T47D (cell line): ENCODE measurements at places on chromosomes 6 and 20.

GRCh38 chr6:156767603-156768467, 9.3 kb upstream of the ARID1B start:
- DNase-seq = no peak

GRCh38 chr6:143333749-143334520, 116.6 kb downstream of the ADAT2 start:
- no peak for DNase-seq

GRCh38 chr20:11111191-11111590, 437.4 kb upstream of the JAG1 start:
- DNase-seq = no peak

DNA sequence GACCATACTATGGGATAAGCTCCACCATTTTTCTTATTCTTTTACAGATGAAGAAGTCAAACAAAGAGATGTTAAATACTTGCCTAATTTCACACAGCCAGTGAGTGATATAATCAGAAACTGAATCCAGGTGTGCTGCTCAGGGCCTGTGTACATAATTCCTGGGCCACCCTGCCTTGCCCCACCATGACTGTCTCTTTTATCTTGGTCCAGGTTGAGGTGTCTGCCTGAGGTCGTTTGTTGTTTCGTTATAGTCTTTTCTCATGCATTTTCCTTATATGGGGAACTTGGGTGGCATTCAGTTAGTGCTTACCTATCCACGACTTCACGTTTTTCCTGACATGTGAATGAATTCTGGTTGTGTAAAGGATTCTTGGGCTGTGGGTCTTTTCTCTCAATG, 277.6 kb downstream of the COL12A1 start:
- DNase-seq = no peak

DNA sequence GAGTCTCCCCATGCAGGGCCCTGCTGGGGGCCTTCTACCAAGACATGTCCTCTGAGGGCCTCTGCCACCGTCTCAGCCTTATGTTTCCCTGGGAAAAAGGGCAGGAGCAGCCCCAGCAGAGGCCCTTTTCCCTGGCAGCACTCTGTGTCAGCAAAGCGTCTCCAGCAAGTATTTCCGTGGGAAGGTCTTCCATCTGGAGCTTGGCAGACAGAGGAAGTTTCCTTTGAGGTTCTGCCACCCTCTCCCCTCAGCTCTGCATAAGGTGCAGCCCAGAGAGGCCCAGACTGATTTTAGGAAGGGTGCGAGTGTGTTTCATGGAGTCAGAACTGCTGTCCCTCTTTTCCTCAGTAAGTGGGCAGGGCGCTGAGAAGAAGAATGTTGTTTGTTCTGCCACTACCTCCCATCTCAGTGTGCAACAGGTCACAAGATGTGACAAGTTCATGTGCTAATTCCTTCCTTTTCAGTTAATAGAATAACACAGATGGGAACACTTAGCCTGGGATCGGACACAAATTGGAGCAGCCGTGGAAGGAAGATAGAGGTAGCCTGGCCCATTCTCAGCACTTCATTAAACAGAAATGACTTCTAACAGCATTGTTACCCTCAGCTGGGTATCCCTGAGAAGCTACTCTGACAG, 784.4 kb downstream of the MAFB start:
- no peak for DNase-seq

DNA sequence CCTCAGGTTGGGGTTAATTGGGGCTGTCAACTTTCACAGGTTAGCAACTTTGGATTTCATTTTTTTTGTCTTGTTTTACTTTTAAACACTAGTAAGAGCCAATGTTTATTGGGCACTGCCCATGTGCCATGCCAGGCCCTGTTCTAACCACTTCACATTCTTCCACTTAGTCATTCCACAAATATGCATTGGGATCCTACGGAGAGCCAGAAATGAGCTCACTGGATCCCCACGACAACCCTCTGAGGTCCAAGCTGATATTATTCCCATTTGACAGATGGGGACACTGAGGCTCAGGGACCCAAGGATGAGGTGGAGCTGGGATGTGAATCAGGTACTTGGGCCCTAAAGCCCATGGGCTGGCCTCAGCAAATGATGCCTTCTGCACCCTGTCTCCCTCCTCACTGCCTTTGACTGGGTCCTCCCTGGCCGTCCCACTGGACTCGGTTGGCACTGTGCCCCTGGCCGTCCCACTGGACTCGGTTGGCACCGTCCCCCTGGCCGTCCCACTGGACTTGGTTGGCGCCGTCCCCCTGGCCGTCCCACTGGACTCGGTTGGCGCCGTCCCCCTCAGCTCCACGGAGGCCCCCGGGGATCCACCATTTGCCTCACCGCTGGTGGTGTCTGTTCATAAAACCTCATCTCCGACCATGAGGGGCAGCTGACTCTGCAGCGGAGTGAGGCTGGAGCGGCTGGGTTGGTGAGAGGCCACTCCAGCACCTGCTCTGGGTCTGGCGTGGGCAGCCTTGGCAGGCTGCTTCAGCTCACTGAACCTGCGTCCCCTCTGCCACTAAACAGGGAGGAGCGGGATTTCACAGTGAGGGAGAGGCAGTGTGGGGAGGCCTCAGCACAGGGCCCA, 4.8 kb upstream of the PMEPA1 start:
- DNase-seq = peak; percentile 58

GRCh38 chr6:147660334-147661311, 152.1 kb downstream of the SAMD5 start:
- no peak for DNase-seq

- no peak for DNase-seq
Observed at GRCh38 chr20:58168843-58169242, 59.6 kb downstream of the ANKRD60 start.

DNA sequence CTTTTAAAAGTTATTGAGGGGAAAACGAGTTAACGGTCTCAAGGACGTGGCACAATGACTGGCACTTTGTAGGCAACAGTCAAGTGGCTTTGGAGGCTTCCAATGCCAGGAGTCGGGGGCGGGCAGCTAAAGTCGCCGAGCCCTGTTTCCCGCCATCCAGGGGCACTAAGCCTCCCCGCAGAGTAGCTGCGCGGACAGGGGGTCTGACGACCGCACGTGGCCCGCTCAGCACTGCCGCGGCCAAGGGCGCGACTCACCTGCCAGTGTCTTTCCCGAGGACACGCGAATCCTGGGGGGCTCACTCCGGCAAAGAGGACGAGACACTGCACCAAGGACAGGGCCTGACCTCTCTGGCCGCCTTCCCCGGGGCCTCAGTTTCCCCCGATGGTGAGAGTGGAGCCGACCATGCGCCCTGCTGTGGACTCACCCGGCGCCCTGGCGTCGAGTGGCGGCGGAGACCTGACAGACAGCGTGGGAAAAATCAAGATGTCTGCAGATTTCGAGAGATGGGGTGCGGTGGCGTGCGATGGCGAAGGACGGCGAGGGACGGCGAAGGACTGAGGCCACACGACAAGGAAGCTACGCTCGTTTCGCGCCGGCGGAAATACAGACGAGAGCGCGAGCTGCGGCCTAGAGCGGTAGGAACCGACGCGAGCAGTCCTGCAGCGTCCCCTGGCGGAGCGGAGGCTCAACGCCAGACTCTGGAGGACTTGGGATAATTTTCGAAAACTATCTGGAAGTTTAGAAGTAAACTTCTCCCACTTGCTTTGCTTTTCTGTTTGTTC, at the start of gene SNHG17:
SNHG17 (minus strand) TSS at position 559 of the 785 bp plus-strand sequence.
- DNase-seq = peak; percentile 97

DNA sequence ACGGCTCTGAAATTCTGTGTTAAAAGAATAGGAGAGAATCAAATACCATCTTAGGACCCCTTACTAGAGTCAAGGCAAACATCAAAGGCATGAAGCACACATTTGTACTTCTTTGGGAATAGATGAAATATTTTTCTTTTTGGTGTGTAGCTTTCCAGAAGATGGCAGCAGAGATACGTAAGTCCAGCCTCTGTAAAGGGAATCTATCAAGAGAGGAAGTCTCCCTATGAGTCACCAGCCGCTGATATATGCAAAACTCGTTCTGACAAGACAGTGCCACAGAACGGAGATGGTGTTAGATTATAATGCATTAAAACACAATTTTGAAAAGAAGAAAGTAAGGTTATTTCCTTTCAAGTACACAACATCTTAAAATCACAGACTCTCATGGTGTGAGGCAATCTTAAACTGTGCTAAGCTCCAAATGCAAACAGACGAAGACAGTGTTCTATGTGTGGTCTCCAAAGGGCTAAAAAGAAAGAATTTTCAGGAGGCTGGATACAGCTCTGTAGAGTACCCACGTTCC, 120.0 kb upstream of the AGPAT4 start:
- DNase-seq = peak; percentile 68

GRCh38 chr6:89122625-89123024, 4.8 kb upstream of the SRSF12 start:
- peak; percentile 70 for DNase-seq

DNA sequence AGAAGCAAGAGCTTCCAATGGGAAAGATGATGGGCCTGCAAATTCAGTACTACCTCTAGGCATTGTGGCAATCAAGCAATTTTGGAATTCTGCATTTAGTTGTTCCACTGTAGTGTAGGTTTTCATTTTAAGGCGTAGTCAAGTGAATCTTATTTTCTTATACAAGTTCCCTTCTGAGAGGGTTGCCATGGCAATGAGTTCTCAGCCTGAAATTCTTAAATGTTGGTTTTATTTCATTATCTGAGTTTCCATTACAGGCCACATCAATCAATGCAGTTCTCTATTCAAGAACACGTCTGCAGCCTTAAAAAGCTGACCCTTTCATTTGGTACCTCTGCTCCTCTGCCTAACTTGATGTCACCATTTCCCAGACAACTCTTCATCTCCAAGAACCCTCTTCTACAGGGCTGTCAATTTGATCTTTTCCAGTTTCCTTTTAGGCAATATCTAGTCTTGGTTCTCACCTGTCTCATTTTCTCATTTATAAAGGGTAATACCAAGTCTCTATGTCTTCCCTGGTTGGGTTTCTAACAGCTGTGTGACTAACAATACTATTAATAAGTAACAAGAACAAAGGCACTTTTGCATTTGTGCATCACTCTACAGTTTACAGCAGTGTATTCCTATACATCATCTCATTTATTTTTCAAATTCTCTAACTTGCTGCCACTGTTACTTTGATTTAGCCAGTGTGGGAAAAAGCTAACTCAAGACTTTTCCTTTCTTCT, 898.2 kb upstream of the FLRT3 start:
- no peak for DNase-seq

GRCh38 chr20:20275636-20276035, 92.3 kb upstream of the INSM1 start:
- no peak for DNase-seq

- no peak for DNase-seq
Observed at GRCh38 chr6:24043848-24044247, 82.2 kb upstream of the NRSN1 start.

- DNase-seq = no peak
Observed at GRCh38 chr6:103674790-103675189, 1184.9 kb downstream of the HACE1 start.
